ENCODE measurements at places on chromosomes 2 and 18.

- peak overlapping the region; percentile 87 for H3K27ac ChIP-seq
- H3K4me1 ChIP-seq = peaks cover 51% of the 10 kb centered on the region
- H3K4me3 ChIP-seq = no peak overlapping the region
Observed at GRCh38 chr2:127614246-127614645, 31.7 kb upstream of the GPR17 start.

- H3K36me3 ChIP-seq = no peaks in the 10 kb centered on the region
- DNase-seq = peak; percentile 78
- H3K4me1 ChIP-seq = peaks cover 25% of the 10 kb centered on the region
Observed at GRCh38 chr2:145752091-145752806, 1232.3 kb upstream of the ZEB2 start.

DNA sequence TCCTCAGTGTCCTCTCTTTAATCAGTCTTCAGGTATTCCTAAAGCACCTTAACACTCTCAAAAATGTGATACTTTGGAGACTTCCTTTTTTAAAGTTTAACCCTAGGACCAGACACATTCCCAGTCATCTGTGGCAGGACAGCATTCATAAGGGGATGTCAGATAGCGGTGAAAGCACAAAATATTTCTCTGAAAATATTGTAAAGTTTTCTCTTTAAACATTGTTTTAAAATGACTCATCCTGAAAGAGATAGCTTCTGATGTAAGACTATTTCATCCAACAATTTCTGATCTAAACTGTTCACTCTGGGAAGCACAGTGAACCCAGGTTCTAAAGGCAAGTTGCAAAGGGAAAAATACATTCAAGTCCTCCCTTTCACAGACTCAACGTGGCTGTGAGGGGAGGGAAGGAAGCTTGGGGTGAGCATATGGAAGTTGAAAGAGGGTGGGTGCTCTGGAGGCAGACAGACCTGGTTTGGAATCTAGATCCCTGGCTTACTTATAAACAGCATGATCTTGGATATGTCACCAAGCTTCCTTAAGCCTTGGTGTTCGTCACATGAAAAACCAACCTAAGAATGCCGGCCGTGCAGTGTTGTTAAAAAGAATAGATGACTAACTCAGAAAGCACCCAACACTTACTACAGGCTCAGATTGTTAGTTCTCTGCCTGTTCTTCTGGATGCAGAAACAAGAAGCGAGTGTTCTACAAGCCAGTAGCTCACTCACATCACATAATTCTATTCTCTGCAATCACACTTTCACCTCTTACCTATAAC is 12.1 kb downstream of the GALNT14 start:
- no peaks in the 10 kb centered on the region for H3K36me3 ChIP-seq
- H3K27me3 ChIP-seq = peaks cover 8% of the 10 kb centered on the region
- H3K4me1 ChIP-seq = peaks cover 11% of the 10 kb centered on the region
- H3K4me3 ChIP-seq = no peak overlapping the region

- no peak overlapping the region for H3K27ac ChIP-seq
- no peaks in the 10 kb centered on the region for H3K36me3 ChIP-seq
- peaks cover 8% of the 10 kb centered on the region for H3K4me1 ChIP-seq
- DNase-seq = no peak
Observed at GRCh38 chr2:197800091-197800490, 4.3 kb upstream of the PLCL1 start.

GRCh38 chr2:229652796-229653195 is 61.6 kb downstream of the DNER start:
- no peaks in the 10 kb centered on the region for H3K4me1 ChIP-seq
- no peak overlapping the region for H3K27ac ChIP-seq
- peaks cover 8% of the 10 kb centered on the region for H3K27me3 ChIP-seq
- DNase-seq = no peak
- H3K36me3 ChIP-seq = no peaks in the 10 kb centered on the region

- H3K27me3 ChIP-seq = no peaks in the 10 kb centered on the region
- H3K36me3 ChIP-seq = peaks cover 5% of the 10 kb centered on the region
- no peak overlapping the region for H3K27ac ChIP-seq
- H3K4me3 ChIP-seq = no peak overlapping the region
Observed at GRCh38 chr2:241563981-241564595, 5.5 kb downstream of the BOK start.

DNA sequence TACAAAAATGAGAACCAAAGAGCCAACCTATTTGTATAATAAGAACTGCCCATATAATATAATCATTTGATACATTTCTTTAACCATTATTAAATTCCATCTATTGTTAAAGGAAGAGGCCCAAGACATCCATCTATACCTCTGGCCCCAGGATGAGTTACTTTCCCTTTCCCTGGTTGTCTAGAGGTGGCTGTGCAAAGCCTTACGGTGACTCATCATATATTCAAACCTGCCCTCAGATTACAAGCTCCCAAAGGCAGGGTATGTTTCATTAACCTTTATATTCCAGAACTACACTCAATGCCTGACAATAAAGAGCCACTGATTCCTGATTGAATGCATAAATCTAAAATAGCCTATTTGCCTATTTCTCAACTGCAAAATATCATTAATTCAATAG is 105.8 kb upstream of the PID1 start:
- H3K4me3 ChIP-seq = no peak overlapping the region
- no peaks in the 10 kb centered on the region for H3K4me1 ChIP-seq
- H3K36me3 ChIP-seq = no peaks in the 10 kb centered on the region
- DNase-seq = no peak

DNA sequence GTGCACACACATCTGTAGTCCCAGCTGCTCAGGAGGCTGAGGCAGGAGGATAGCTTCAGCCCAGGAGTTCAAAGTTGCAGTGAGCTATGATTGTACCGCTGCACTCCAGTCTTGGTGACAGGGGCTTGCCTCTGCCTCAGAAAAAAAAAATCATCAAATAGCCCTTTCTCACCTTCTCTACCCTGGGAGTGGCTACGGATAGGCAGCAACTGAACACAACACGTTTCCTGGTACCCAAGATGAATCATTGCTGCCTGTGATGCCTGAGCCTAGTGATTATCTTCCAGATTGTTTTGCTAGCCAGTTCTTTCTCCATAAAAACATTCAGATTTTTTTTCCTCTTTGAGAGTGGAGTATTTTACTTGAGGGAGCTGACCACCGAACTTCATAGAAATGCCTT is 13.5 kb downstream of the INPP4A start:
- H3K27me3 ChIP-seq = no peaks in the 10 kb centered on the region
- no peak overlapping the region for H3K4me3 ChIP-seq
- H3K36me3 ChIP-seq = peaks cover 12% of the 10 kb centered on the region
- H3K27ac ChIP-seq = peak overlapping the region; percentile 94
- peaks cover 75% of the 10 kb centered on the region for H3K4me1 ChIP-seq

DNA sequence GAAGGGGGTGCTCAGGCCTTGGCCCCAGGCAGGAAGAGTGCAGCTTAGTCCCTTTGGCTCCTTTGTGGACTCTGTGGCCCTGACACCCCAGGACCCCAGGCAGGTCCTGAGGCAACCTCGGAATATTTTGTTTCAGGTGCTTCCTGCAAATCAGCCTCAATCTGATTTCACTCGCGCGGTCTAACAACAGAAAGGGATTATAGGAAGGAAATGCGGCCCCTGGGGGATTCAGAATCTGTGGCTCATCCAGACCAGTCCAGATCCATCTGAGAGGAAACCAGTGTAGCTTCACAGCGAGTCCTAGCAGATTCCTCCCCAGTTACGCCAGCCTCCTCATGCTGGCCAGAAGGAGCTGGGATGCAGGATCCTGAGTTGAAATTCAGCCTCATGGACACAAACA is 59.5 kb upstream of the YWHAQ start:
- H3K36me3 ChIP-seq = no peaks in the 10 kb centered on the region

DNA sequence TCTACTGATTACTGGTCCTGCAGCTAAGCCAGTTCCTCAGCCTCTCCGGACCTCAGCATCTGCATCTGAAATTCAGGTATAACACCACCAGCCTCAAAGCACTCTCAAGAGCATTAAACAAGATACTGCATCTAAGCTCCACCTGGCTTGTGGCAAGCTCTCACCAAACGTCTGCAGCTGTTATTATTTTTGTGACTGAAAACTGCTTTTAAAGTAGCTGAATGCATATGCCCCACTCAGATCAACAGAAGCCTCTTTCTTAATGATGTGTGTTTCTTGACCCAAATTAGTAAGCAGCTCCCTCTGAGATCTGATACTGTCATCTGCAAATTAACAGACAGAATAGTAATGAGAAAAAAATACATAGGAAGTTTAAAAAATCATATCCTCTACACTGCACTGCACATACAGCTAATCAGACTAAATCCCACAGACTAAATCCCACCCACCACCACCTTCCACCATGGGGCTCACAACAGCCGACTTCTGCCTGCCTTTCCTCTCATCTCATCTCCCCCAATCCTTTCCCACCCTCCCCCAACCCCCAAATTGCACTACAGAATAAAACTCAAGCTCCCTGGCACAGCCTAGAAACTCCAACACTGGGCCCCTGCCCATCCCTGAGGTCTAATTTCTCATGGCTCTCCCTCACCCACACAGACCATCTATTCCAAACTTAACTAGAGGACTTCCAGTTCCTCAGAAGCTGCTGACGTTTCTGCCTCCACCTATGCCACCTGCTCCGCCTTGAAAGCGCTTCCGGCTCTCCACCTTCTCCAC is 52.9 kb downstream of the TMEM163 start:
- no peak for DNase-seq
- no peaks in the 10 kb centered on the region for H3K4me1 ChIP-seq
- H3K4me3 ChIP-seq = no peak overlapping the region
- H3K27me3 ChIP-seq = peaks cover 25% of the 10 kb centered on the region
- no peak overlapping the region for H3K27ac ChIP-seq

- peaks cover 21% of the 10 kb centered on the region for H3K4me1 ChIP-seq
- no peak overlapping the region for H3K4me3 ChIP-seq
- no peaks in the 10 kb centered on the region for H3K36me3 ChIP-seq
- no peak for DNase-seq
- no peaks in the 10 kb centered on the region for H3K27me3 ChIP-seq
- no peak overlapping the region for H3K27ac ChIP-seq
Observed at GRCh38 chr2:186637497-186637800, 47.6 kb downstream of the ITGAV start.

DNA sequence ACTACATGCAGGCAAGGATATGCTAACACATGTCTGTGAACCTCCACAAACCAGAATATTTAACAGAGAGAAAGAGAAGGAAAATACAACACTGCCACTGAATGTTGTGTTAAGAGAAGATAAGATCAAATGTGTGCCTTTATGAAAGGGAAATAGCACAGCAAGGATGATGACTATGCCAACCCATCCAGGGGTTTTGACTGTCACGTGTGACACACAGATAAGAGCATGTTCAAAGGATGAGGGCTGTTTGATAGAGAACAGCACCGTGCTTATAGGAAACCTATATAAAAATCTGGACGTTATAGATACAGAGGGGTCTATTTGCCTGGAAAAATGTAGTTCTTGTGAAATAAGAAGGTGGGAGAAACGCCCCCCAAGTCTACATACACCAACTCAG is 911.8 kb downstream of the CPS1 start:
- H3K27ac ChIP-seq = no peak overlapping the region
- DNase-seq = no peak
- no peaks in the 10 kb centered on the region for H3K36me3 ChIP-seq
- no peaks in the 10 kb centered on the region for H3K27me3 ChIP-seq

GRCh38 chr2:3293221-3293620 is 84.4 kb downstream of the EIPR1 start:
- no peaks in the 10 kb centered on the region for H3K4me1 ChIP-seq
- no peaks in the 10 kb centered on the region for H3K27me3 ChIP-seq
- H3K27ac ChIP-seq = no peak overlapping the region
- H3K4me3 ChIP-seq = no peak overlapping the region
- H3K36me3 ChIP-seq = peaks cover 15% of the 10 kb centered on the region

DNA sequence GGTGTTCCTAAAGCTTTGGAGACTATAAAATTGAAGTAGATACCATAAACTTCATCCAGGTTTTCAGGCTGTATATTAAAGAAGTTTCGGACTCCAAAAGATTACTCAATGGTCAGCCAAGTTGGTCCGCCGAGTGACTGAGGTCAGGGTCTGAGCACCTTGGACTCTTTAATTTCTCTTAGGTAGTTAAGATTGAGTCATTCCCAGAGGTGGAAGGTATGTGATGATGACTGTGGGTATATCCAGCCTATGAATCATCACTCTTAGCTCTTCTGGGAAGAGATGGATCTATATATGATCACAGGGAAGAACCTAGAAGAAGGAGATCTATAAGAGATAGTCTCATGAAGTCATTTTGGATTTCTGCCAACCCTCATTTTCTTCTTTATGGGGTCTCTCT is 3.3 kb downstream of the ITGA6 start:
- peaks cover 5% of the 10 kb centered on the region for H3K36me3 ChIP-seq
- DNase-seq = no peak
- H3K27me3 ChIP-seq = no peaks in the 10 kb centered on the region

DNA sequence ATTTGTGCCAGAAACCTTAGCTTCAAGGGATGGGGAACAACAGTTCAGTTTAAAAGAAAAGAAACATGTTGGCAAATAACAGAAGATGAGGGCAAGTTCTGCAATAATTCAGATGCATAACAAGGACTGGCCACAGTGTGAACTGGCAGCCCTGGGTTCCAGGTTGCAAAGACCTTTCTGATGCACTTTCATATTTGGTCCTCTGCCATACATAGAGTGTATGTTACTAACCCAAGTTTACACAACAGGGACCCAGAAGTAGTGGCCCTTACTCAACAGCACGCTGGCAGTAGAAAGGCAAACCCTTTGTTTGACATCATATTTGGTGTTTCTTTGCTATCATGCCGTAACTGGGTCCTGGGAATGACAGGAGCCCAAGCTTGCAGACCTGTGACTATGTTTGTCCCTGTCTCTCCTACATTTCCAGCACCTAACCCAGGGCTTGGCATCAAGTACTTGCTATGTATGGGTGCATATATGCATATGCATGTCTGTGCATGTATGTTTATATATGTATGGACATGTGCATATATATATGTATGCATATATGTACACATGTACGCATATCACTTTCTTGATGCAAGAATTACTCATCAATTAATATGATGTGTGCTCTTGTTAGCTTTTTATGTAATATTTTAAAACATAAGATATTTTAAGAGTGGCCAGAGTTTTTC is 94.3 kb downstream of the MBP start:
- DNase-seq = no peak
- peaks cover 27% of the 10 kb centered on the region for H3K27me3 ChIP-seq
- no peak overlapping the region for H3K27ac ChIP-seq
- no peak overlapping the region for H3K4me3 ChIP-seq

DNA sequence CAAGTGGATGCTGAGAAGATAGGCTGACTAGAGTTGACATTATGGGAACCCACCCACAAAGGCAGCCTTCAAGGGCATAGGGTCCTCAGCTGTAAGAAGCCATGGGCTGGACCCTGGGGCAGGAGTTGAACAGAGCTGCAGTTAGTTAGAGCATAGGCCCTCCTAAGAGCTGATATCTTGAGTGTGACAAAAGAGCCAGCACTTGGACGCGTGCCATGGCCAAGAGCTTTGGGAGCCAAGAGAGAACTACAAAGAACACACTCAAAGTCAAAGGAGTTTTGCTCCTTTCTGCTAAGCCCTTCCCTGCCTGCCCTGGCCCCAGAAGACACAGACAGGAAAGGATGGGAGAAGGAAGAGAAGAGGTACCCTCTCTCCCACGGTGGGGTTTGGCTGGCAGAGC is 29.9 kb upstream of the AGAP1 start:
- H3K27me3 ChIP-seq = peaks cover 11% of the 10 kb centered on the region
- DNase-seq = no peak
- no peak overlapping the region for H3K4me3 ChIP-seq
- H3K27ac ChIP-seq = no peak overlapping the region
- peaks cover 10% of the 10 kb centered on the region for H3K4me1 ChIP-seq

Measured in HFFc6 (cell line).